ENCODE measurements at places on chromosomes 4 and X. TPM values are rescaled to one million over a fixed set of nuclear protein-coding genes. Genes with fewer than 3 reads are reported as not detected.

GRCh38 chrX:107827030-107827831, 1.6 kb downstream of the MID2 start:
- DNase-seq = no peak

DNA sequence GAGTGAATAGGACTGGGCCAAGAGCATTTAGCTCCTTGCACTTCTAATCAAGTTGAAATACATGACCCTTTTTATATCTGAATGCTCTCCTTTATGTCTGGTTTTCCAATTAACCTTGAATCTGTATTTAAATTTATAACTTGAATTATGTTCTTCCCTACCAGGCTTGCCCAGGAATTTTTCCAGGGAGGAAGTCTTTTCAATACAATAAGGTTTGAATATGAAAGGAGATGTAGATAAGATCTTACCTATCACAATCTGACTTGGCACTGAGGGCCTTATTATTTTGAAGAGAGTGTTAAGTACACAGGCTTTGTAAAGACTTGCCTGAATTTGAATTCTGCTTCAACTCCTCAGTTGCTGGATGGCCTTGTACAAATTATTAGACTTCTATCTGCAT, 555.7 kb downstream of the PCDH7 start:
- no peak for DNase-seq

BMX gene
- 2.9 TPM for polyA plus RNA-seq

DNA sequence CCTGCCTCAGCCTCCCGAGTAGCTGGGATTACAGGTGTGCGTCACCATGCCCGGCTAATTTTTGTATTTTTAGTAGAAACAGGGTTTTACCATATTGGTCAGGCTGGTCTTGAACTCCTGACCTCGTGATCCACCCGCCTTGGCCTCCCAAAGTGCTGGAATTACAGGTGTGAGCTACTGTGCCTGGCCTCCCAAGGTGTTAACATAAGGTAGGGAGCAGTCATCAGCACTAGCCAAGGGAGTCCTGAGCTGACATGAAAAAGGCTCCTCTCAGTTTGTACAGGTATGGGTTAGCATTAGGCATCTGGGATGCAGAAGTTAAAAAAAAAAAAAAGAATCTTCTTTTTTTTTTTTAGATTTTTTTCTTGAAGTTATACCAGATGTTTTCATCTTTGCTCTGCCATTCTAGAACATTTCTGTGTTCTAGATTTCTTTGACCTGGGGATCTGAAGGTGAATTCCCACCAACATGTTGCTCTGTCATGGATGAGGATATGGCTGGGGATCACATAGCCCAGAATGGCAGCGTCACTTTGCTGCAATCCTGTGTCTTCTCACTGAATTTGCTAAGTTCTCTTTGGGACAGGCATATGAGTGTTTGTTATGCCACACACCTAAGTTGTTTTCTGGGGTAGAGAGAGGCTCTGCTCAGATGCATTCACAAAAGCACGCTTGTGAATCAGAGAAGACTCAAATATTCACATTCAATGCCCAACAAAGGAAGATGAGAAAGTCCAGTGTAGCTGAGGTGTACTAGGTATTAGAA, 24.4 kb upstream of the PLA2G12A start:
- DNase-seq = no peak

- no peak for DNase-seq
Measured at GRCh38 chrX:2793752-2794151, 35.0 kb upstream of the GYG2 start.

IL1RAPL2 gene
- 0.36 TPM for polyA plus RNA-seq

GRCh38 chr4:109169170-109169569, 133.3 kb downstream of the COL25A1 start:
- DNase-seq = no peak

GRCh38 chr4:26489101-26489985, 941 bp downstream of the CCKAR start:
- DNase-seq = no peak

DNA sequence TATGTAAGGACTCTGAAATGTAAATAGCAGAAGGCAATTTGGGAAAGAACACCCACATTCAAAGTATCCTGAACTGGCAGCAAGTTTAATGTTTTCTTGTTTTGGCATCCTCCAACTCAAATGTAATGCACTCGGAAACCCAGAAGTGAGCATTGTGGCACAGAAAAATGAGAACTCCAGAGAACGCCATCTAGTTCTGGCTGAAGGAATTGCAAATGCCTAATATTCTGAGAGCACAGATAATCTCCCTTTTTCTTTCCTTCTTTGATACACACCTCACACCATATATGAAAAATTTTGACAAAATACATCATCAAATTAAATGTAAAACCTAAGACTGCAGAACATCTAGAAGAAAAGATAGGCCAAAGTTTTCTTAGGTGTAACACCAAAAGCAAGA, 52.1 kb downstream of the PWWP3B start:
- no peak for DNase-seq

- no peak for DNase-seq
Measured at GRCh38 chr4:95367824-95368223, 180.9 kb downstream of the UNC5C start.

DNA sequence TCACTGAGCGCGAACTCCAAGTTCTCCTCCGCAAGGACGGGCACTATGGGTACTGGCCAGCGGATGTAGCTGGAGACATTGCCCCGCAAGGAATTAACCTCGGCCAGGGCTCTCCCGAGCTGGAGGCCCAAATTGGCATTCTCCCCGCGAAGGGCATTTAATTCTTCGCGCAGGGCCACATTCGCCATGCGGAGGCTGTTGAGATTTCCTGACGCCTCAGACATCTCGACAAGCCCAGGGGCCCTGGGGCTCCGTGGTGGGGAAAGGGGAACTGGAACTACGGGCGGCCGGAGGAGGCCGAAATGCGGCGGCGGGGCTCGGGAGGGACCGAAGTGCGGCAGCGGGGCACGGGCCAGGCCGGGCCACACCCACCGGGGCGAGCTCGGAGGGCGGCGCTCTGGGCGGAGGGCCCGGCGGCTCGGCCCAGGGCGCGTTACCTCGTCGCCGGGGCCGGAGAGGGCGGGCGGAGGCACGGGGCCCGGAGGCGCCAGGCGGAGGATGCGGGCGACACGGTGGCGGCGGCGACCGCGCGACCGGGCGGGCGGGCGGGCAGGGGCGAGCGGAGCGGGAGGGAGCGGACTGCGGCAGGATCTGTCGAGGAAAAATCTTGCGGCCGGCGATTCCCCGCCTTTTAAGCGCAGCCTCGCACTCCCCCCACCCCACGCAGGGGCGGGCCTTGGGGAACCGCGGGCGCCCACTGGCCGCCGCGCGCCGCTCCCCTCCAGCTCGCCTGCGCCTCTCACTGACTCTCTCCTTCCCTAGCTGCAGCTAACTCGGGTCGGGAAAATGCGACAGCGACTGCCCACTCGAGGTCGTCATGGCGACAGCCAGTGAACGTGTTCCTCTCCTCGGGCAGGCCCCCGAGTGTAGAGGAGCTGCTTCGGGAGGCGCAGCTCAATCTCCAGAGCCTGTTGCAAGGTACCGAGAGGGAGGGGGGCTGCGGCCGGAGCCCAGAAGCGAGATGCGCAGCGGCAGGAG, at the start of gene RTL5:
TSS of gene RTL5 (minus strand) at position 599 of the 978 bp plus-strand sequence.
- DNase-seq = peak; percentile 89

F11 gene
- polyA plus RNA-seq = 0.46 TPM

DNA sequence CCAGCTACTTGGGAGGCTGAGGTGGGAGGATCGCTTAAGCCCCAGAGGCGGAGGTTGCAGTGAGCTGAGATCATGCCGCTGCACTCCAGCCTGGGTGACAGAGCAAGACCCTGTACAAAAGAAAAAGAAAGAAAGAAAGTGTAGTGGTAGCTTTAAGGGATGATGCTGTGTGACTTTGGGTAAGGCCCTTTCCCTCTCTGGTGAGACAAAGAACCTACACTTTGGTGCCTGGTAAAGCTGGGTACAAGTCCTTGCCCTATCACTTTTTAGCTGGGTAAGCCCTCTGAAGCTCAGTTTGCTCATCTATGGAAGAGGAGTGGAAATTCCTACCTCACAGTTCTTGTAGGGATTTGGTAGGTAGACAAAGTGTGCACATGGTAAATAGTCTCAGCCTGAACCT, 1.7 kb upstream of the IQSEC2 start:
- DNase-seq = no peak

DNA sequence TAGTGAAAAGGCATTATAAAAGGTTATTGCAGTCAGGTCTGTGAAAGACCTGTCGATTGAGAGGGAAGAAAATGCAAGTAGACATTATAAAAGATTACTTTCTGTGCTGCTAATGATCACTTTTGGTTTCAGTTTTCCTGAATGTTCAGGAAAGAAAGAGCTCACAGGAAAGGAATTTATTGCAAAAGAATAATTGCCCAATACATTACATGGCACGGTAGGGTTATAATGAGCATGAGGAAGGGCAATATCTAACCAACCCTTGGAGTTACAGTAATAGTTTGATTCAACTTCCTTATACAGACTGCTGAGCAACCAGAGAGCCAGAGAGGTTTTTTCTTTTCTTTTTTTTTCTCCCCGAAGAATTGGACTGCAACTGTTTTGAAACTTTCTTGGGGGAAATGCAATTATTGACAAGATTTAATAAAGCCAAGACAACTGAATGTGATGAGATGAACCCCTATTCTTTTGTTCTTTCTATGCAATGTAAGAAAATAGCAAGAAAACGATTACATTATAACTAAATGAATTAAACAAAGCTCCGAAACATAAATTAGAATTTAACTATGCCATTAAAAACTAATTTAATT, 247.0 kb downstream of the C4orf33 start:
- peak; percentile 74 for DNase-seq

DNA sequence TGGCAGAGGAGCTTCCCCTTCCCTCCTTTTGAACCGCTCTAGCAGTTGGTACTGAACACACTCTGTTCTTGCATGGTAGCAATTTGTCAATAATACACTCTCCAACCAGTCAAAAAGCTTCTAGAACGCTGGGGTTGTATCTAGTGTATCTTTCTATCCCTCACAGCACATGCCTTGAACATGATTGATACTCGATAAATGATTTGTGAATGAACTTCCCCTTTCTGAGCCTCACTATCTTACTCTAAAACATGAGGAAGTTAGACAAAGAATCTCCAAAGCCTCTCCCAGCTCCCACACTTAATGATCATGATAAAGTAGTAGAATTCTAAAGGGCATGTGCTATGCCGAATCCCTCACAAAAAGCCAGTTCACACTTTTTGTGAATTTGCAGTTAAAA, 64.4 kb downstream of the DLG3 start:
- no peak for DNase-seq

DNA sequence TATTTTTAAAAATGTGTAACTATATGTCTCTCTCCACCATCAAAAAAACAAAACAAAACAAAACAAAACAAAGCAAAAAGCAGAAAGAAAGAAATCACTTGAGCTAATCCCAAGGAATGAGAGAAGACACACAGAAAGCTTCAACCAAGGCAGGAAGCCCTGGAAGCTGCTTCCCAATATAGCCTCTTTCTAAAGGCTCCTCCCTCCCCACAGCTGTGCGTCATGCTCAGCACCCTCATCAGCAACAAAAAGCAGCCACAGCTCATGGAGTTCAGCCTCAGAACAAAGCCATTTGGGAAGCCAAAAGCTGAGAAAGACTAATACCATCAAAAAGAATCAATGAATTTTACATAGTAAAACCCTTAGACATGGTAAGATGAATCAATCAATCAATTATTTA, 501.6 kb upstream of the SMIM31 start:
- no peak for DNase-seq

DNA sequence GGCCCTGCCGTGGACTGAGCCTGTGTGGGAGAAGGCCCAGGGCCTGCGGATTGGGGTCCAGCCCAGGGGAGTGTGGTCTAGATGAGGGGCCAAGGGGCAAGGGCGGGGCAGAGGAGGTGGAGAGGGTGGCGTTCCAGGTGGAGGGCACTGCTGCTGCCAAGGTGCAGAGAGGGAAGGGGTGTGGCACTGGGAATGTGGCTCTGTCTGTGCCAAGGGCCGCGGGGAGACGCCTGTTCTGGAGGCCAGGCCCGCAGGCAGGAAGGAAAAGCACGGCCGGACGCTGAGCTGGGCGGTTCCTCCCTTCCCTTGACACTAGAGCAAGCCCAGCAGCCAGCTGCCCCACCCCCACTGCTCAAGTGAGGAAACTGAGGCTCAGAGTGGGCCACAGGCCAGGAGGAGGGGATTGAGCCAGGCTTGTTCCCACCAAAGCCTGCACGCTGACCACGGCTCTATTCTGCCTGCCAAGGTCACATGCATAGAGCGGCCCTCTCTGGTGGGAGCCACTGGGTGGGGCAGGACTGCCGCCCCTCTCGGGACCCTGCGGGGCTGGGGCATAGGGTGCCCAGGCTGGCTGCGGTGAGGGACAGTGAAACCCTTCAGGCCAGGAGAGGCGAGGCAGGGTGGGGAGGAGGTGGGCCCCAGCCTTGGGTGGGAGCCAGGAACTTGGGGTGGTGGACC, 13.0 kb downstream of the SH3BP2 start:
- DNase-seq = no peak

- DNase-seq = no peak
Measured at GRCh38 chr4:153989505-153989904, 200.6 kb upstream of the SFRP2 start.

PASD1 gene
- polyA plus RNA-seq = 0.06 TPM

- no peak for DNase-seq
Measured at GRCh38 chr4:89039730-89040338, 17.2 kb downstream of the FAM13A start.

DNA sequence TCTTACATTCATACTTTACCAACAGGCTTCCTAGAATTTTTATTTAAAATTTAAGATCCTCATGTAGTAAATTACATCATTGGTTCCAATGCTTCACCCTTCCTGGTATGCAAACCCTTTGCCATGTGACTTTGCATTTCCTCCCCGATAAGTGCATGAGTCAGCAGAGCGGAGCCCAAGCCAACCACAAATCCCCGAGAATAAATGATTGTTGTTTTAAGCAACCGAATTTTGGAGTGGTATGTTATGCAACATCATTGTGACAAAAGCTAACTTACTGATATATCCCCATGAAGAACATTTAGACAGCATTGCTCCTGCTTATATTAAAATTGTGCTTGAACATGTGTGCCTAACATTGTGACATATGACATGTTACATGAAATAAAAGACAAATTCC, 199.4 kb upstream of the DDX53 start:
- DNase-seq = no peak

DNA sequence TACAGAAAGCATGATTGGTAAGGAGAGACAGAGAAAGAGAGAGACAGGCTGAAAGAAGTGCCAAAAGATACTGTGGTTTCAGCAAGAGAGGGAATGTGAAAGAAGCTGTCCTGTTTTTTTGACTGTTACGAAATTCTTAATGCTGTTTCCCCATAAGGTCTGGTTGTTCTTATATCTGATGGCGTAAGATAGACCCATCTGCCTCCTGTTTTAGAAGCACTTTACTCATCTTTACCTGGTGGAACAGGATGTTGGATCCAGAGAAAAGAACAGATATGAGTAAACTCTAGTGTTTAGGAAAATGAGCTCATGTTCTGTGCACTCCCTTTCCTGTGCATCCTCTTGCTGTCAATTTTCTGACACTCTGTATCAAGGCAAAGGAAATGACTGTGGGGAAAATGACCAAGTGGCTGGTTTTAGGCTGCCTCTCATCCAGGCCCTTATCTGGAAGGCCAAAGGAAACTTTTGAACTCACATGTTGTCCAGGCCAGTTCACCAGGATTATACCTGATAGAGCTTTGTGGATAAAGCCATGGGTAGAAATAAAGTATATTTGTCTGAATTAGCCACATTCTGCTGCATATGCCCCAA, 311.7 kb upstream of the HTR2C start:
- DNase-seq = no peak
